CD8-positive, alpha-beta memory T cell (primary cell): ENCODE measurements at places on chromosomes 2 and 18. TPM values are rescaled to one million over a fixed set of nuclear protein-coding genes. Genes with fewer than 3 reads are reported as not detected.

- no peak for DNase-seq
These were observed 6.5 kb downstream of the PER2 start for GRCh38 chr2:238281826-238282480.

- no peak for DNase-seq
These were observed 78.3 kb upstream of the FZD5 start for GRCh38 chr2:207847807-207848544.

GRCh38 chr2:120859128-120859527, 123.5 kb downstream of the GLI2 start:
- no peak for DNase-seq

Gene LYPD6
- not detected for polyA plus RNA-seq

- DNase-seq, result no peak
These were observed 118.5 kb upstream of the CDCA7 start for GRCh38 chr2:173235947-173236803.

DNA sequence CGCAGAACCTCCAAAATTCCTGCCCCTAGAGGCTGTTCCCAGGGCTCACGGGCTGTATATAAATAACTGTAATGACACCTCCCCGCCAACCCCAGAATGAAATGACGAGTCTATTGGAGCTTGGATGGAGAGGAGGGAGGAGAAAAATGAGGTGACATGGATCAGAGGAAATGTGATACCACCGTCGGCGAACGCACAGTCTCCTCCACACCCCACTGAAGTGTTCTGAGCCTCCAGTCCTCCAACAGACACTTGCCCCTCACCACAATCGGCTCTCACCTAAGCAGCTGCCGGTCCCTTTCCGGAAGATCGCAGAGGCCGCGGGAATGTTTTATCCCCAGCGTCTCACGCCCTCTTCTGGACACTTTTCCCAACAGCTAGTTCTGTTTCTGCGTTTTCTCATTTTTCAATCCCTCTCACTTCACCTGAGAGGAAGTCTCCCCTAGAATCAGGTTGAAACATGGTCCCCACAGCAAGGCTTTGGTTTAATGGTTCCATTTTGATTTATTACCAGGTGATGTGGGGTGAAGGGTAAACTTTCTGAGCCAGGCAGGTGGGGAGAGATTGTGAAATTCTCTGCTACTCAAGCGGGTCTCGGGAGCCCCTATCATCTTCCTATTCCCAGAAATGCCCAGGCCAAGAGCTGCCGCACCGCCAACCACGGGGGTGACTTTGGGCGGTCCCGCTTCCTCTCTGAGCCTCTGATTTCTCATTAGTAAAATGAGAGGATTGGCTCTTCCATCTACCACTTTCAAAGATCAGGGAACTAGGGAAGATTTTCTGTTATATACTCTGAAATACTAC, 9.1 kb upstream of the MYO5B start:
- no peak for DNase-seq

- DNase-seq, result no peak
These were observed 226.1 kb upstream of the APCDD1 start for GRCh38 chr18:10228326-10228725.

Gene SOCS6
- 0.25 TPM for polyA plus RNA-seq

DNA sequence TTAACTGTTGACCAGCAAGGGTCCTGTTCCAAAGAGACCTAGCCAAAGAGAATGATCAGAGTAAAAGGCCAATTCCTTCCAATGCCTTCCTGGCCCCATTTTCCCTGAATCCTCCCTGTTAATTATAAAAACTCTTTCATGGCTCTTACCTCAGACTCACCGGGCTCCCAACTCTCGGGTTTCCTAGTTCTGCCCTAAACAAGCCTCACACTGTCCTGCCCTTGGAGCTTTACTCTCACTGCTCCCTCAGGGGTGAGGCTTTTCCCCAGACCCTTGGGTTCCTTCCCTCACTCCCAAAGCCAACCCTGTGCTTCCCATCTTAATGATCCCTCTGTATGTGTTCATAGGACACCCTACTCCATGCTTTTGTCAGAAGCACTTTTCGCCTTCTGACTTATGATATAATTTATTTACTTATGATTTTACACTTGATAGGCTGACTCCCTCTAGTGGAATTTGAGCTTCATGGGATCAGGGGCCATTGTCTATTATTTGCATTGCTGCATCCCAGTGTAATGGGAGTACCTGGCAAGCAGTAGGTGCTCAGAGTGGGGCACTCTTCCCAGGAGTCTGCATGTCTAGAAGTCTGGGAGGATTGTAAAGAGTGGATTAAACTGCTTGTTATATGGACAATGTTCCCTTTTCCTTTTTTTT, 29.9 kb upstream of the ZNG1B start:
- no peak for DNase-seq

GRCh38 chr2:54952978-54953456, 97.2 kb downstream of the RTN4 start:
- no peak for DNase-seq

Gene AGXT
- not detected for polyA plus RNA-seq

DNA sequence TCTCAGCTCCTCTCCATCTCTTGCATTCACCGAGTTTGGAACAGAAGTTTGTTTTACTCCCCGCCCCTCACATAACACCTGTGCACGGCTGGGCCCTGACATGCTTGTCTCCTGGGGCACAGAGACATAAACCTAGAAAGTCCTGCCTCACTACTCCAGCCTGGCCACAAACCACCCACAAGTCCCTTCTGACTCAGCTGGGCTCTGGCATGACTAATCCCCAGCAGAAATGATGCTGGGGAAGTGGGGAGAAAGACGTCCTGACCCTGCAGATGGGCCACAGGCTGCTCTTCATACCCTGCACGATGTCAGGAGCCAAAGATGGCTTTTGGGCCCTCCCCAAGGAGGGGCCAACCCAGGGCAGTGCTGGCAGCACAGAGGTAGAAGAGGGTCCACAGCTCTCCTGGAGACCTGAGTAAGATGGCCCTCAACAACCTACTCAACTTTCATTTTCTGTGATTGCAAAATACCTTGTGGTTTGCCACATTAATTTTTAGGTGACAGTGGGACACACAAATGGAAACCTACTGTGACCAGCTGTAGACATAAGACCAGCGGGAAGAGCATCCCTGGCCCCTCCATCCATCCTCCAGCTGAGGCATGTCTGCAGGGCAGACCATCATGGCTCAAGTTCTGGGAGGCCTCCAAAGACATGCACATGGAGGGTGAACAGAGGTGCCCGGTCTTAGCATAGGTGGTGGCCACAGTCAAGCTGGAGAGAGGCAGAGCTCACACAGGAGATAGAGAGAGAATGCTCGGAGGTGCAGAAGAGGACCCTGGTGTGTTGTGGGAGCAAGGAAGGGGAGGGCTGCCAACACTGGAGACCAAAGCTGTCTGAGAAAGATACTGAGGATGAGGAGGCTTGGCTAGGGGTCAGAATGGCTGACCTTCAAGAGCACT, 40.0 kb downstream of the DNMT3A start:
- peak; percentile 82 for DNase-seq

Gene RASGRP3
- 3.6 TPM for polyA plus RNA-seq

GRCh38 chr2:165777522-165778186, 16.4 kb downstream of the GALNT3 start:
- no peak for DNase-seq

GRCh38 chr2:211903961-211904360, 634.6 kb downstream of the ERBB4 start:
- no peak for DNase-seq

DNA sequence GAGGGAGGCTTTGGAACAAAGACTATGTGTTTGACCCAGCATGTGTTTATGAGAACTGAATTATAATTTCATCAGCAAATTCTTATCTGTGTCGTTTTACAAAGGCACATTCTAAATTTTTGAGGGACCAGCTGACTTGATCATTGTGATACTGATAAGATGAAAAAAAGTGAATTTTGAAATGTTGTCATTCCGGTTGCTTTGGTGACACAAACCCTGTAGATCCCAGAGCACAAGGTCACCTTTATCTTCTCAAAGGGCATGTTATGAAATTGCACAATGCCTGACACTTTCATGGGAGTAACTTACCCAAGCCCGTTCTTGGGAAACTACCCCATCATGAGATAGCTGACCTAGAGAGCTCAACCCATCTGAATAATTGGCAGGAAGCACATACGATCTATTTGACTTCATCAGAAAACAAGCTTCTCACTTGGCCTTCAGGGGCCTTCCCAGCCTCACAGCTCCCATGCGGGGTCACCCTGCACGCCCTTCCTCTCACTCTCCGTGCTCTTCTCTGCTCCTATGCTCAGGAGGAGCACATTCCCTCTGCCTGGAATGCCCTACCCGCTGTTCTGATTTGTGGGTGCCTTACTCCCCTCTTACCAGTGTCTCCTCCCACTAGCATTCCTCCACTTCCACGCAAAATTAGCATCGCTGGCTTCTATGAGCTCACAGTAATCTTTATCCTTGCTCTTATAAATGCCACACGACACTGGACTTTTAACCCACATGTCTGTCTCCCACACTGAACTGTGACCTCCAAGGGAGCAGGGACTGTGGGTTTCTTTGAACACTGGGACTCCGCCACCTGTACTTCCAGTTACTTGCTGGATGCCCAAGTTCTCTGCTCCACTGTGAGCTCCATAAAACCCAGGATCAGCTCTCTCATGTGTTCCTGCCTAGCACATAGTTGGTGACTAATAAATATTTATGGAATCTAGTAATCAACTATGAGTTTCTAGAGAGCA, 555.8 kb upstream of the ID2 start:
- no peak for DNase-seq

DNA sequence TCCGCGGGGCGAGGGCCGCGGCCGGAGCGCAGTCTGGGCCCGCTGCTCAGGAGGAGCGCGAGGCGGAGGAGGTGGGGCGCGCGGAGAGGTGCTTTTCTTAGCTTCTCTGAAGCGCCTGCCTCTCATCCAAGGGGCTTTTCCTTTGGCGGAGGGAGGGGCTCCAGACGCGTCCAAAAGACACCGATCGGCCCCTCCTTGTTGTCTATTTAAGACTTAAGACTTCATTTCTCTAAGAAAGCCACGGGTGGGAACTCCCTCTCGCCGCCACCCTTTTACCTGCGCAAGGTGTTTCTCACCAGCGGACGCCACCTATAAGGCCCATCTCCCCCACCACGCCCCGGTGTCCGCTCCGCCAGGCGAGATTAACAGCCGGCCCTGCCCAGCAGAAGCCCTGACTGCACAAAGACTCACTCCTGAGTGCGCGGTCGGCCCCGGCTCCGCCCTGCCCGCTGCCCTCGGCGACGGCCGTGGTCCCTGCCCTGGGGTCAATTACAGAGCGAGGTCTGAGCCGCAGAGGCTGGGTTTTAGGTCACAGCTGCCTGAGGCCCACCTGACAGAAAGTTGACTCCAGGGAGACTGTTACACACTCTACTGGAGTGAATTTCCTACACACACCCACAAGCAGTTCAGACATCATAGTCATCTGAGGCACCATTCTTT, at the start of gene DSC2:
Gene DSC2, minus strand, starts transcription at position 397 of the 660 bp plus-strand sequence. CDS start 450 bp downstream, outside the sequence.
- DNase-seq, result no peak

DNA sequence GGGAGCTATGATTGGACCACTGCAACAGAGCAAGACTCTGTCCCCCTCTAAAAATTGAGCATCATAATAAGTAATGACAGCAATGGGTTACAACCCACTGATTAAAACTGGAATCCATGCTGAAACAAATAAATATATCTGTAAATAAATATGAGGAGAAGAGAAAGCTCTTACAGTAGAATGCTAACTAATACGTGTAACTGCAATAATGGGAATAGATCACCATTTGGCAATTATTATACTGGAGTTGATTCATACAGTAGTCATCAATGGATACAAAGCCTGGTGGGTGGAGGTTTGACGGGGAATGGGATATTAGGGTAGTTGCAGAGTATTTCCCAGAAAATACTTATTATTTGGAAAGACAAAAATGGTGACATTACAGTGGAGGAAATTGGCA, 6.1 kb upstream of the INO80B start:
- DNase-seq, result no peak

Gene IL36RN
- not detected for polyA plus RNA-seq

DNA sequence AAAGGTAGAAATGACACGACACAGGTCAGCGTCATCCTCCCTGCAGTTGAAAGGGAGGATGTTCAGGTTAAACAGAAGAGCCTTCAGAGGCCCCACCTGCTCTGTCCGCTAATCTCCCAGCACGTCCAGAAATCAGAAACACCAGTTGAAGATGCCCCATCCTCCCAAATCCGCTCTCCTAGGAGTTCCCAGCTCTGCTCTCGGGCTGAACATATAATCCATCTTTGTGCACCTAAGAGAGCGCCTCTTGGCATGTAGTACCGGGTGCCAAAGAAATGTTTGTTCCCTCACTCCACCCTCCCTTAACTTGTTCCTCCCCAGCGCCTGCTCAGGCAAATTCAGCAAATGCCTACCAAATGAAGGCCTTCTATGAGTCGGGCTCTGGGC, 145.2 kb upstream of the SMAD2 start:
- no peak for DNase-seq

Gene DQX1
- polyA plus RNA-seq, result not detected

GRCh38 chr18:34627137-34627920, 82.8 kb upstream of the DTNA start:
- no peak for DNase-seq

GRCh38 chr2:219273937-219274336, 5.2 kb upstream of the DNAJB2 start:
- no peak for DNase-seq

Gene VWC2L
- not detected for polyA plus RNA-seq

GRCh38 chr2:24448797-24449196, 42.3 kb upstream of the NCOA1 start:
- no peak for DNase-seq

DNA sequence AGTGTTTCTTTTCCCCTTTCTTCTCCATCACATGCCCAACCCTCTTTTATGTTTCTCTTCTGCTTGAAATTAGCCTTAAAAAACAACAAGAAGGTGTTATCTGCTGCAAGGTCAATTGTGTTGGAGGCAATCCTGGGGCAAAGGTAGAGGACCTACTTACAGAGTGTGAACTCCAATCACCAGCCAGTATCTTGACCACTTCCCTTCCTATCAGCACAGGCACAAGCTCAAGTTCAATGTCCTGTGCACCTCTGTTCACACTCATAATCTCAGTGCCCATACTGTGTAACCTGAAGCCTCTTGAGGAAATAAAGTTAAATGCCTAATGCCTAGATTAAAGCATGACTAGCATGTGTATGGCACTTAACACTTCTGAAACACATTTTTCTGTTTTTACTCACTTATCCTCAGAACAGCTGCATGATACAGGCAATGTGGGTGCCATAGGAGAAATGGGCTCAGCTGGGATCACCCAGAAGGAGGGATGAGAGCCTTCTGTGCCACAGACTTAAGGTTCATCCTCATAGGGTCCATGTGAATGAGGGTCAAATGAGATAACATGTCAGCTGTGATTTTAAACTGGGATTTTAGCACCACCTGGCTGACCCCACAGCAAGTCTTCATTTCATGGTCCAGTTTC, 701.5 kb downstream of the BCL11A start:
- no peak for DNase-seq

GRCh38 chr2:53884883-53885282, 25.1 kb upstream of the GPR75 start:
- DNase-seq, result no peak

DNA sequence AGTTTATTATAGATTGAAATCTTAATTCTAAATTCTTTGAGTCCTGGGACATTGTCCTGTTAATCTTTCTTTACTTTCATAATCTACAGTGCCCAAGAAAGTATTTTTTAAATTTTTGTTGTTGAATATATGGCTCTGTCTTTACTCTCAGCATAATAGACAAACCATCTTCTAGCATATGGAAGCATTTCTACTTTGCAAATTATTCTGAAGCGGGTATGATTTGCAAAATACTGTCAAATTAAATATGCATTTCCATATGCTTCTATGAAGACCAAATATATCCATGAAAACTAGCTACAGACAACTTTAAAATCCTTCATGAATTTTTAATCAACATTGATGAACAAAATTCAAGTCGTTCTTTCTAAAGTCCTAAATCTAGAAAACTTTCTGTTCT, 117.2 kb downstream of the KYNU start:
- no peak for DNase-seq

Gene SRD5A2
- not detected for polyA plus RNA-seq
